Tibial nerve (tissue), 4 donors: ENCODE measurements at places on chromosomes 3 and 15. TPM values are rescaled to one million over a fixed set of nuclear protein-coding genes. Genes with fewer than 3 reads are reported as not detected.

The CD200 gene
- 11.4 TPM for total RNA-seq

The PTX3 gene
- total RNA-seq: 14.0 TPM

The TMEM212 gene
- total RNA-seq: not detected

- no peak for DNase-seq
- no peak overlapping the region for H3K27ac ChIP-seq
- no peaks in the 10 kb centered on the region for H3K36me3 ChIP-seq
- H3K4me3 ChIP-seq: no peak overlapping the region
- H3K4me1 ChIP-seq: no peaks in the 10 kb centered on the region
- H3K27me3 ChIP-seq: no peaks in the 10 kb centered on the region
Measured at GRCh38 chr3:55907616-55908015, 420.5 kb upstream of the WNT5A start.

GRCh38 chr15:96889734-96890480, 559.4 kb downstream of the NR2F2 start:
- no peaks in the 10 kb centered on the region for H3K27me3 ChIP-seq
- no peak for DNase-seq
- H3K4me3 ChIP-seq: peak overlapping the region; percentile 31
- peak overlapping the region; percentile 70 for H3K27ac ChIP-seq
- no peaks in the 10 kb centered on the region for H3K36me3 ChIP-seq

- H3K27ac ChIP-seq: no peak overlapping the region
- DNase-seq: no peak
- H3K27me3 ChIP-seq: no peaks in the 10 kb centered on the region
- no peaks in the 10 kb centered on the region for H3K4me1 ChIP-seq
- no peaks in the 10 kb centered on the region for H3K36me3 ChIP-seq
Measured at GRCh38 chr15:62344806-62345539, 179.9 kb upstream of the C2CD4B start.

DNA sequence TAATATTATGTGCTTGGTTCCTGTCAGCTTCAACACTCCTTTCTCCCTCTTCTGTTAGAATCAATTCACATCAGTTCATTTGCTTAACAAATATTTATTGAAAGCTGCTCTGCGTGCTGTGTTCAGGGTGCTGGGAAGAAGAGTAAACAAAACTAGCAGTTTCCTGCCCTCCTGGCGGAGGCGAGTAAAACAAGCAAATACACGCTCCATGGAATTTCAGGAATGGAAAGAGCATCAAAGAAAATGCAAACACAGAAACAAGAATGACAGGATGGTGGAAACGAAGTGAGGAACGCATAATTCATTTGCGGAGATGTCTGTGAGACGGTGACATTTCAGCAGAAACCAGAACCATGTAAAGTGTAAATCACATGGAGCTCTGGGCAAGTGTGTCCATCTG, 49.4 kb upstream of the SPTSSB start:
- H3K36me3 ChIP-seq: no peaks in the 10 kb centered on the region
- no peak for DNase-seq
- no peak overlapping the region for H3K4me3 ChIP-seq
- H3K27ac ChIP-seq: no peak overlapping the region

- no peaks in the 10 kb centered on the region for H3K27me3 ChIP-seq
- no peaks in the 10 kb centered on the region for H3K4me1 ChIP-seq
- H3K27ac ChIP-seq: no peak overlapping the region
Measured at GRCh38 chr3:67380118-67380517, 274.3 kb downstream of the SUCLG2 start.

DNA sequence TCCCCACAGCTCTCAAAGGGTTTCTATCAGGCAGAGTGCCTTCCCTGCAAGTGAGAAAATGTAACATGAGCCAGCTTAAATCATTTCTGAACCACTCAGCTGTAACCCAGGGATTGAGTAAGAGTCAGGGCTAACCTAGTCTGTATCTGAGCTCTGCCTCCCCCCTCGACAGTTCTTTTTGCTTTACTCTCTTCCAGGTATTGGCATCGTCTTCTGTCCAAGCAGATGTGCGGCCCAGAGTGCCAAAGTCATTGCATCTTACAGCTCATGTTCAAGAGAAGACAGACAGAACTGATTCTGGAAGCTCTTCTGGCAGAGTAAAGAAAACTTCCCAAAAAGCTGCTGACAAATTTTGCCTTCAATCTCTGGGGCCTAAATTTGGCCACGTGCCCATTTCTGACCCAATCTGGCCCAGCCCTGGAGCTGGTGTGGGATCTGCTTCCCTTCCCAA, 74.8 kb downstream of the ABHD5 start:
- H3K27ac ChIP-seq: no peak overlapping the region
- H3K36me3 ChIP-seq: no peaks in the 10 kb centered on the region
- no peak overlapping the region for H3K4me3 ChIP-seq
- H3K4me1 ChIP-seq: no peaks in the 10 kb centered on the region

DNA sequence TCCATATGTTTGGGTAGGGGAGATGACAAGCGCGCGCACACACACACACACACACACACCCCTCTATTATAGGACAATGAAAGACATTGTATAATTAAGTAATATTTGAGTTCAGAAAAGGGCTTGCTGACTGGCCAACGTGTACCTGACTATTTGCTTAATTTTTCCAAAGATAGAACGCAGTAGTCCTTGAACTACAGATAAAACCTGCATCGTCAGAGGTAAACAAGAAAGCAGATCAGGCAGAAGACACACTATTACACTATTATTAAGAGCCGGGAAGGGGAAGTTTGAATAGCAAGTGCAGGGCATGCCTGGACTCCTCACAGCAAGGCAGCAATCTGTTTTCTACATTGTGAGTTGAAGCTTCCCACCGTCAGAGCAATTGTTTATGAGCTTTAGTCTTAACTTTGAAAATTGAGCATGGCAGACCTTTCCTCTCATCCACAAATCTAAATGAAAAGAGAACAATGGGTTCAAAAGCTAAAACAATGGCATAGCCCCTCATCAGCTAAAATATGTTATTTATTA, 427.7 kb downstream of the GABRG3 start:
- no peaks in the 10 kb centered on the region for H3K4me1 ChIP-seq
- no peak overlapping the region for H3K4me3 ChIP-seq
- DNase-seq: no peak
- no peaks in the 10 kb centered on the region for H3K27me3 ChIP-seq
- H3K27ac ChIP-seq: no peak overlapping the region
- no peaks in the 10 kb centered on the region for H3K36me3 ChIP-seq

GRCh38 chr3:62145086-62145757, 228.1 kb downstream of the FEZF2 start:
- no peak for DNase-seq
- H3K36me3 ChIP-seq: no peaks in the 10 kb centered on the region
- no peaks in the 10 kb centered on the region for H3K27me3 ChIP-seq
- H3K4me3 ChIP-seq: no peak overlapping the region
- H3K27ac ChIP-seq: no peak overlapping the region
- no peaks in the 10 kb centered on the region for H3K4me1 ChIP-seq

DNA sequence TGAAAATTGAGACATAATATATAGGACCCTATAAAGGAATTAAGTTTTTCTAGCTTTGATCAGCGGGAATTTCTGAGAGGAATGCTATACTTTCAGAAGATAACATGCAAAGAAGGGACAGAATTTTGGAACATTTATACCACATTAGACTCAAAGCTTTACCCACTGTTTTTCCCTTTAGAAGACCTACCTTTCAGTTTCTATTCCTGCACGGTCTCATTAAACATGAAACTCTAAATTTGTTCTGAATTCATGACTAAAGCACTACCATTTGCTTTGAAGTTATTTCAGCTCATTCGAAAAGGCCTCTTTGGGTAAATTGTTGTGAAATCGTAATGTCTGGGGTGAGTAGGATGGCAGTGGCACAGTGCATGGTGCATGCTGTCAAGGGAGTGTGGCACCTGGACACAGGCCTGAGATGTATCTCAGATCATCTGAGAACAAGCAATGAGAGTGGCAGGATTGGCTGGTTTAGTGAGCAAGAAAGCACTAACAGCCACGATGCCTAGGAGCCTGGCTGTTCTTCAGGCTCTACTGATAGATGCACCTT, 42.5 kb downstream of the CHCHD4 start:
- no peak overlapping the region for H3K4me3 ChIP-seq
- no peaks in the 10 kb centered on the region for H3K4me1 ChIP-seq
- DNase-seq: no peak
- H3K27me3 ChIP-seq: no peaks in the 10 kb centered on the region

DNA sequence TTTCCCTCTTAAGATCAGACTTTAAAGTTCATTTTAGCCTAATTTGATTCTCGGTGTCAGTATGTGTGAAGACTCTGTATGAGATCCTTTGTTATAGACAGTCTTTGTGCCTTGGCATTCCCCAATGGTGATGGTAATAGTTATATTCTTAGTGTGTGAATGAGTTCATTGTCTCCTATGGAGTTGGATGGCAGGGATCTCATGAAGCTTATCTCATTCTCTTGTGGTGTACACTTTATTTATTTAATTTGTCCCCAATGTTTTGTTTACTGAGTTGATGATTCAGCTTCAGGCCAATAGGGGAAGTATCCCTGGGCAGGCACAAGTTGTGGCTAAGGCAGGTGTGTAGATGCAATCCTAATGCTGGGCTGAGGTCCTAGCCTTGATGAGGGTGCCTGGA, 222.0 kb upstream of the DPPA4 start:
- H3K4me3 ChIP-seq: no peak overlapping the region
- no peaks in the 10 kb centered on the region for H3K36me3 ChIP-seq
- H3K4me1 ChIP-seq: no peaks in the 10 kb centered on the region
- no peak for DNase-seq
- H3K27ac ChIP-seq: no peak overlapping the region
